Tibial nerve (tissue), 4 donors: ENCODE measurements at places on chromosomes 6 and 20. TPM values are rescaled to one million over a fixed set of nuclear protein-coding genes. Genes with fewer than 3 reads are reported as not detected.

Gene GABRR1
- total RNA-seq, result not detected

Gene SMIM26
- total RNA-seq, result 99.6 TPM

Gene TTI1
- 11.1 TPM for total RNA-seq

Gene SLC17A1
- not detected for total RNA-seq

Gene HLA-DPA1
- 83.7 TPM for total RNA-seq

Gene PANK2
- 79.7 TPM for total RNA-seq

Gene SLC22A16
- total RNA-seq, result not detected

Gene SMLR1
- not detected for total RNA-seq

Gene OR2J3
- not detected for total RNA-seq

Gene CNPY3
- 50.3 TPM for total RNA-seq

Gene RBBP9
- total RNA-seq, result 17.0 TPM

Gene SOD2
- total RNA-seq, result 95.6 TPM

Gene TSPYL4
- 23.0 TPM for total RNA-seq

Gene SPACA1
- total RNA-seq, result not detected

Gene CST4
- not detected for total RNA-seq

Gene SPTLC3
- 13.5 TPM for total RNA-seq

Gene HTR1B
- 0.20 TPM for total RNA-seq

Gene SLCO4A1
- total RNA-seq, result 29.1 TPM

Gene SYCP2
- total RNA-seq, result 3.1 TPM

Gene NAPB
- total RNA-seq, result 16.1 TPM

Gene GFOD1
- 21.8 TPM for total RNA-seq

Gene NEURL2
- total RNA-seq, result 19.6 TPM

Gene COL19A1
- under 0.01 TPM for total RNA-seq

Gene HLA-DRA
- total RNA-seq, result 179 TPM

Gene GPX5
- not detected for total RNA-seq

Gene RIPOR2
- total RNA-seq, result 16.1 TPM

Gene LAMA5
- 176 TPM for total RNA-seq
